ENCODE measurements at places on chromosomes 2 and 18.

DNA sequence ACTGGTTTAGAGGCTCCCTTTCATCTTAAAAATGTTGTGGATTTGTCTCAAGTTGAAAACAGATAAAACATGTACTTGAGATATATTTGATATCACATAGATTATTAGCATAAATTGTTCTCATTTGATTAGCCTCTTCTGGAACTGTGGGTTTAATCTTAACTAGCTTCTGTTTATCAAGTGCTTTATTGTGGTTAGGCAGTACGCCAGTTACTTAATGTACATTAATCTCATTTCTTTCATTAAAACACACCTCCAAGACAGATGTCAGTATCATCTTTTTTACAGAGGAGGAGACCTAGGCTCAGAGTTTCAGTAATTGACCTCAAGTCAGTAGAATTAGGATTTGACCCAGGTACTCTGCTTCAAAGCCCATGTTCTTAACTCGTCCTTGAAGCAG lies 21.8 kb downstream of the SFTPB start:
- no peak for DNase-seq

GRCh38 chr2:121577381-121577780 lies 46.7 kb downstream of the RNU4ATAC start:
- no peak for DNase-seq

DNA sequence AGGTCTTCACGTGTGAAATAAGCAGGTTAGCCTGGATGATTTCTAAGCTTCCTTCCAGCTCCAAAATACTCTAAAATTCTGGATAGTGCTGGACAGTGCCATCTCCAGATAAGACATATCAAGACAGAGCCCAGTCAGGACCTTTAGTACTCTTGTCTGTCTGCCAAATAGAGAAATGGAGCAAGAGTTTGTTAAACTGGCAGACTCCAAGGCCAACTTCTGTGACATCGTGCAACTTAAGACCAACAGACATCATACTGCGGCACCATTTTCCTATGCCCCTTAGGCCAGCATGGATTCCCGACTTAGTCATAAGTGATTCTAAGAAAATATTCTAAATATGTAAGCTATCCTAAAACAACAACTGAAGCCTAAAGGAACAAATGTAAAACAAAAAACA lies 118.6 kb downstream of the RBMS1 start:
- DNase-seq, result no peak

- no peak for DNase-seq
Observed at GRCh38 chr2:44707945-44708660, 233.4 kb upstream of the SIX3 start.

DNA sequence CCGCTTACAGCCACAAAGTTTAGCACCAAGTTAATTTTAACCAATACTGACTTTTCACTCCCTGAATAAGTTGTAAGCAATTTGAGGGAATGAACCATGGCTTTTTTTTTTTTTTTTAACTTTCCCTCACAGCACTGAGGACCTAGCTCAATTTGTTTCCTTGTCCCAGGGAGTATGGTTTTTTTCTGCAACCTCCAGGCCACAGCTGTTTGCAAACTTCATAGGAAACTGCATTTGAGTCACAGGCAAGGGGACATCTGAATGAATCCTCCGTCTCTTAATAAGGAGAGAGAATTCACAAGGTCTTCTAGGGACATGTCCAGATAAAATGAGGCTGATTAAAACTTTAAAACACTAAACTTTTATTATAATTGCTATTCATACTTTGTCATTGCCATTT lies 181.5 kb downstream of the GFPT1 start:
- DNase-seq, result no peak

GRCh38 chr18:37874721-37875120 lies 309.1 kb upstream of the CELF4 start:
- DNase-seq, result no peak

- DNase-seq, result peak; percentile 41
Observed at GRCh38 chr2:70886541-70886987, 49.1 kb upstream of the ATP6V1B1 start.

GRCh38 chr2:113238871-113239839 lies 39.6 kb downstream of the PAX8 start:
- no peak for DNase-seq

- no peak for DNase-seq
Observed at GRCh38 chr2:172434821-172435605, 7.6 kb downstream of the ITGA6 start.

DNA sequence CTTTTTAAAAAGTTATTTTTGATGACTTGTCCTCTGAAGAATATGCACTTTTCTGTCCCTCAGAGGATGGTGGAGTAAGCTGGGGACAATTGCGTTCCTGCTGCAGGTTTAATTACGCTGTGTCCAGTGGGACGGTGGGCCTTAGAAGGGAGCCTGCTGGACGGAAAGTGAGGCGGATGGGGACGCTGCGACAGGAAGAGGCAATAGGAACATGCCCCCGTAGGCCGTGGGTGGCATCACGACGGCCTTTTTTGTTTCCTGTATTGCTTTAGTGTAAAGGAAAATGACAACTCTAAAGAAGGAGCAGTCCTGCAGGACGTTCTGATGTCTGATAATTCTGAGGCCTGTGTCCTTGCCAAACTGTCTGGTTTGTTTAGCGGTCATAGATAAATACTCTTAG lies 121.6 kb downstream of the NFATC1 start:
- DNase-seq, result no peak

DNA sequence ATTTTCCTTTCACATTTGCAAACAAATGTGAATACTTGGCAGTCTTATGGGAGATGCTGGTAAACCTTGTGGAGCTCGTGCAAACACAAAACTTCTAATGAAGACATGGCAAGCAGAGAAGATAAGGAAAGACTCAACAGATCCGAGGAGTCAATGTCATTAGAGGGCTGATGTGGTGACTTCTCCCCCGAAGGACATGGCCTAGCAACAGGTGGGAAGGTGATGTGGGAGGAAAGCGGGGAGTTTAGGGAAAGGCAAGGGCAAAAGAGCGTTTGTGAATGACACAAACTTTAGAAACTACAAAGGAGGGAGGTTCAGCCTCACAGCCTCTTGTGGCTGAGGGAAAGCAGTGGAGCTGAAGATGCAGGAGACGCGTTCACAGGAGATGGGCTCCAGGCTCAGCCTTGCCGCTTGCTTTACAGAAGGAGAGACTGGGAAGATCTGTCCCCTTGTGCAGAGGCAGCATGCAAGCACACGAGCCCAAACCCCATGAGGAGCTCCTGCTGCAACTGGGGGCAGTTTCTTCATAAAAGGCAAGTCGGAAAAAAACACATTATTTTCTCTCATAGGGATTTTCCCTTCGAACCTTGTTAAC lies 86.6 kb downstream of the SOWAHC start:
- DNase-seq, result no peak

GRCh38 chr2:32772638-32773447 lies 145.0 kb downstream of the TTC27 start:
- DNase-seq, result peak; percentile 50

DNA sequence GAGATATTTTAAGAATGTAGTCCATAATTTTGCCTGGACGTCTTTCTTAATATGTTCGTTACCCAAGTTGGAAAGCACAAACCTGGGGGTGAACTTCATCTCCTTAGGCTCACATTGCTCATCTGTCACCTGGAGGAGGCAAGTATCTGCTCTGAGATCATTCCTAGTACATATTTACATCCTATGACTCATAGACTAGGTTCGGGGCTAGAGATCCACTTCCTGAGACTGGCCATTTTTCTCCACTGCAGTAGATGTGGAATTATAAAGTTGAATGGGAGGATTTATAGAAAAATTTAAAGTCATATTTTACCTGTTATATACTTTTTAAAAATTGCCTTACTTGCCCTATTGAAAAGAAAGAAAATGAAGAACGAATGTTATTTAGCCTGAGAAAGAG lies 77.5 kb upstream of the PROKR1 start:
- DNase-seq, result no peak

DNA sequence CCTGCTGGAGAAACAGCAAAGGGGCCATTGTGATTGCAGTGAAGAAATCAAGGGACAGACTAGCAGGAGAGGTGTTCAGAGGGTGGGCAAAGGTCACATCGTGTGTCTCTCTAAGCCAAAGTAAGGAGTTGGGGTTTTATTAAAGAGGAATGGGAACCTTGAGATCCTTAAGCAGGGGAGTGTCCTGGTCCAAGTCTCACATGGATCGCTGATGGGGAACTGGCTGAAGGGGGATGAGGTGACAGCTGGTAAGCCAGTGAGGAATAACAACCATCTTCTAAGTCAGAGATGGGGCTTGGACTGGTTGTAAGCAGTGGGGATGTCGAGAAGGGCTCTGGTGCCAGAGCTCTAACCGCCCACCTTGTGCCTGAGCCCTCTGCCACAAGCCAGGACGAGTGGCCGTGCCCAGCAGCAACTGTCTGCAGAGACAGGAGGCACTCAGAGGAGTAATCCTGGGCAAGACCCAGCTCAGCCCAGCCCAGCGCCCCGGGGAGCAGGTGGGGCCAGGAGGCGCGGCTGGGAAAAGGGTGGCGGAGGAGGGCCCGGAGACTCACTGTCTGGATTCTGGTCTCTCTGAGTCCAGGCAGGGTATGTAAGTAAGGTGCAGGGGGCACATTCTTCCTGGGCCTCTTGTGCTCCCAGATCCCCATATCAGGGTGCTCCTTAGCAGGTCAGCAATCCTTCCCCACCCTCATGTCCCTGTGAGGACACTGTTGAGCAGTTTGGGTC lies 13.7 kb downstream of the WNT10A start:
- DNase-seq, result no peak

GRCh38 chr2:71882949-71883472 lies 264.7 kb downstream of the CYP26B1 start:
- DNase-seq, result peak; percentile 17

DNA sequence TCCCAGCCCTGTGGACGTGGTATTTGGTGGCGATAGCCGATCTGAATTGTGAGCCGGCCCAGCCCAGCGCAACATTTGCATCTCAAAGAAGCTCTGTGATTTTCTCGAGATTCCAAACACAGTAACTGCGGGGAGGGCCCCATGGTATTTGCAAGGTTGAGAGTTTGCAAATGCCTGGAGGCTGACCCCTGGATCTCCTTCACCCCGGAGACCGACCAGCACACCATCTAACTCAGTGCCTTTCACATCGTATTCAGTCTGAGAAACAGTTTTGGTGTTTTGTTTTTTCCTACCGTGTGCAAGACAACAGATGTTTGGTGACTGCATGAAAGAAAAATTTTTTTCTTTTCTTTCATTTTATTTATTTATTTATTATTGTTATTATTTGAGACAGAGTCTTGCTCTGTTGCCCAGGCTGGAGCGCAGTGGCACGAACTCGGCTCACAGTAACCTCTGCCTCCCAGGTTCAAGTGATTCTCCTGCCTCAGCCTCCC lies 40.3 kb downstream of the MYCN start:
- no peak for DNase-seq

- DNase-seq, result no peak
Observed at GRCh38 chr2:226671141-226671676, 128.4 kb downstream of the IRS1 start.

DNA sequence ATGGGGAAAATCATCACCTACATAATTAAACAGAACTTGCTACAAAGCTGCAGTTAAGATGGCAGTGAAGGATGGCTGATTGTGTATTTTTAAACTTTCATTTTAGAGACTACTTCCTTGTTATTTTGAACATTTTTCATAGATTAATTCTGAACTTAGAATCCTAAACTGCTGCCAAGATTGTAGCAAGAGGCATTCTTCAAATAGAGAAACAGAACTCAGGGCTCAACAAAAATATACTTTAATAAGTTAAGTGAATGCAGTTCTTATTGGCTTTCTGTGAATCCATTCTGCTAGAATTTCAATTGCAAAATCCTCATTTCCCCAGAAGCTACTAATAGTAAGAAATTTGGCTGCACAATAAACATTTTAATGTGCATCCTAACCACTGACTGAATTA lies 160.3 kb downstream of the L3MBTL4 start:
- DNase-seq, result no peak

DNA sequence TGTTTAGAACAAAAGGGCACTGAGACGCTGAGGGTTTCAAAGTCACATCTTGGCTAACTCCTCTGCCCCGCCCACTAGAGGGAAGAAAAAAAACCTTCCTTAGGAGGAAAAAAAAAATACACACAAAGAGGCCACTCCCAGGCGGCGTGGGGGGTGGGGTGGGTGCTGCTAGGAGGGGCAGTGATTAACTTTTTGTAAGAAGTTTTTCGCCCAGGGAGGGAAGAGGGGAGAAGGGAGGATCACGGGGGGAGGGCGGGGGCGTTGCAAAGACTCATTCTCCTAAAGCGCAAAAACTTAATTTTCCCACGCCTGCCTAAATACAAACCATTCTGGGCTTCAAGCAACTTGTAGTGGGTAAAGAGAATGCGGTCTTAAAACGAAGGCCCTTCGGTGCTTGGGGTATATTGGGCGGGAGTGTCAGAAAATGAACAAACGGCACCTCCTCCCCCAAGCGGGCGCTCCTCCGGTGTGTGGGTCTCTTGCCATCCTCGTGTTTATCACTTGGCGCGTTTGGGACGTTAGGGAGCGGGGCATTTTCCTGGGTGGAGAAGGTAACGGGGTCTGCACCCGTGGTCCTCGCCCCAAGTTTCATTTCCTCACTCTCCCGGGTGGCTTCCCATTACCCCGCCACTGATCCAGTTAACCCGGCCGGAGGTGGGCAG lies 1.7 kb downstream of the CXCR4 start:
- no peak for DNase-seq

DNA sequence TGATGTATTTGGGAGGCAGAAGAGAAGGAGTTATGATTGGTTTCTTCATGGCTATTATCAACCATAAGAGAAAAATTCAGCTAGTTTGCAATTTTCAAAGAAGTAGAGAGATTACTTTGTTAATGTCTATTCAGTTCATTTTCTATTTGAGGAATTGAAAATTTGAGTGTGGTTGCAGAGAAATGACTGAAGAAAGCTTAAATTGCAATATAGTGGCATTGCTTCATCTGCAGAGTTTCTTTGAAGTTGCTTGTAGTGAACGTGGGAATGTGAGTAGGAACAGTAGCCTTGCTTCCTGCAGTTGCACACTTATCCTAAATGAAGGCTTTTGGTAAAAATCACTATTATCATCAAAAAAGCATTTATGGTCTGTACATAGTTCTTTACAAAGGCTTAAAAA lies 14.7 kb upstream of the CYRIA start:
- DNase-seq, result no peak

GRCh38 chr2:230946429-230947234 lies 21.6 kb upstream of the GPR55 start:
- no peak for DNase-seq

GRCh38 chr2:218722419-218722818 lies 11.8 kb downstream of the TTLL4 start:
- DNase-seq, result no peak

DNA sequence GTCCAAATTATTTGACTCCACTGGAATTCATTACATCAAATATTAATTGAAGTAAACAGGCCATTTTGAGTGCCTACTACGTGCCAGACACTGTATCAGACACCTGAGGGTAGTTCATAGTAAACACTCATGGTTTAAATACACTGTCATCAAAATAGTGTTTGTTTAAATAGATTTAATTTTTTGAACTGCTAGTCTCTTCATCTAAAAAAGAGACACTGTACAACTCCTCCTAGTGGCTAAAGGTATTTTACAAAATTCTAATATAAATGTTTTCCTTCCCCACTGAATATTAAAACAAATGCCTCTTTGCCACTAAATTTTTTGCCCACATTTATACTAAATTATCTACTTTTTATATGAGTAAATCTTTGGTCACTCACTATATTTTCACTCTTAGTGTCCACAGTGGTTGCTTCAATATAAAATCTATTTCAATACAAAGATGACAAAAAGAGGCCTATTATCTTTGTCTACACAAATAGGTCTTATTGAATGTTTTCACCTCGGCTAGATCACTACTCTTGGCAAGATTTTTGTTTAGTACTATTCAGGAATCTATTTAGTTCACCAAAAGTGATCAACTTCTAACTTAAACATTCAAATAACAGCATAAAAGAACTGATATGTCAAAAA lies 122.1 kb downstream of the TMEM247 start:
- no peak for DNase-seq

Measured in right kidney (tissue), 9 donors.